Activated CD4-positive, alpha-beta T cell treated with anti-CD3 and anti-CD28 coated beads, Interleukin-2, amount 50 U/mL, for 24 hours (primary cell): ENCODE measurements at places on chromosomes 1 and 21.
A peak's percentile ranks its signal among the peaks of the same experiment; 100 is the strongest.

GRCh38 chr1:21522525-21523038 lies 13.4 kb downstream of the ALPL start:
- DNase-seq = no peak

DNA sequence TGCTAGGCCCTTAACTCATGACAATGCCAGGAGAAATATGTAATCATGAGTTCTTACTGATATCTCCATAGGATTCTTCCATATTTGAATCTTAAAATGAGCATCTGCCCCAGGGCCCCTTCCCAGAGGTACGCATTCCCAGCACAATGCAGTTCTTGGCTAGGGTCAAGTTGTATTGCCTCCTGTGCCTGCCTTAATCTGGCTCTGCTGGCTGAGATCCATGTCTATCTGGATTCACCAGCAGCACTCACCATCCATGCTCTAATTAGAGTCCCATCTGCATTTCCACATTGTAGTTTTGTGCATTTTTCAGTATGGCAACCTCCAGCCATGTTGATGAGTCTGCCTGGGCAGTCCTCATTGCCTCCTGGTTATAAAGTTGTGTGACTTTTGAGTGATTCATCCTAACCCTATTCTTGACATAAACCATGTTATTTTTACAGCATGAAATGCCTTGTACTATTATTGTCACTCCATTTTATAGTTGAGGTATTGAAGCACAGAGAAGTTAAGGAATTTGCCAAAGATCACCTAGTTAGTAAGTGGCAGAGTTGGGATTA lies 55.9 kb downstream of the CAMSAP2 start:
- DNase-seq = no peak

GRCh38 chr1:96520579-96520947 lies 201.0 kb upstream of the PTBP2 start:
- no peak for DNase-seq

GRCh38 chr1:237730826-237731350 lies 159.8 kb downstream of the ZP4 start:
- no peak for DNase-seq

GRCh38 chr1:78088486-78088885 lies 42.7 kb downstream of the GIPC2 start:
- DNase-seq = no peak

DNA sequence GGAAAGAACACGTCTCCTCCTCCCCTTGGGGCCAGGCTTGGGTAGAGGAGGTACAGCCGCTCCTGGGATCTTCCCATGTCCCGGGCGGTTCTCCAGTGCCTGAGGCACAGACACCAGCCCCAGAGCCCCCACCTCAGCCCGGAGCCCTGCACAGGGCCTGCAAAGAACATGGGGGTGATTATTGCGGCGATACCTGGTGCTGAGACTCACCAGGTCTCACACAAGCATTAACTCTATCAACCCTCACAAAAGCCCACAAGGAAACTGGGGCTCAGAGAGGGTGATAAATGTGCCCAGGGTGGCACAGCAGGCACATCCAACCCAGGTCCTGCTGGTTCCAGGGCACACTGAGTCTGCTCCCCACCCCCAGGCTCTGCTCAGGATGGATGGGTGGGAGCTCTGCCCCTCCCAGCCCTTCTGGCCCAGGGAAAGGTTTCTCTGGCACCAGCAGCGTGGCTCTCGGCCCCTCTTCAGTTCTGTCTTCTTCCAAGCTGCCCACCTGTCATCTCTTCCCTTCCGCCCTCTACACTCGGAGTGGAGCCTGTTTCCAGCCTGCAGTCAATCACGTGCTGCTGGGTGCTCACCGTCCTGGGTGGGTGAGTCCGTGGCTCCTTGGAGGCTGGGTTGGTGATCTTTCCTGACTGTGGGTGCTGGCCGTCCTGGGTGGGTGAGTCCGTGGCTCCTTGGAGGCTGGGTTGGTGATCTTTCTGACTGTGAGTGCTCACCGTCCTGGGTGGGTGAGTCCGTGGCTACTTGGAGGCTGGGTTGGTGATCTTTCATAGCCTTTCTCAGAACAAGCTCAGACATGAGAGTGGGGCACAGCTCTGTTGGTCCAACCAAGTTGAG lies 53.6 kb upstream of the AJAP1 start:
- DNase-seq = no peak

DNA sequence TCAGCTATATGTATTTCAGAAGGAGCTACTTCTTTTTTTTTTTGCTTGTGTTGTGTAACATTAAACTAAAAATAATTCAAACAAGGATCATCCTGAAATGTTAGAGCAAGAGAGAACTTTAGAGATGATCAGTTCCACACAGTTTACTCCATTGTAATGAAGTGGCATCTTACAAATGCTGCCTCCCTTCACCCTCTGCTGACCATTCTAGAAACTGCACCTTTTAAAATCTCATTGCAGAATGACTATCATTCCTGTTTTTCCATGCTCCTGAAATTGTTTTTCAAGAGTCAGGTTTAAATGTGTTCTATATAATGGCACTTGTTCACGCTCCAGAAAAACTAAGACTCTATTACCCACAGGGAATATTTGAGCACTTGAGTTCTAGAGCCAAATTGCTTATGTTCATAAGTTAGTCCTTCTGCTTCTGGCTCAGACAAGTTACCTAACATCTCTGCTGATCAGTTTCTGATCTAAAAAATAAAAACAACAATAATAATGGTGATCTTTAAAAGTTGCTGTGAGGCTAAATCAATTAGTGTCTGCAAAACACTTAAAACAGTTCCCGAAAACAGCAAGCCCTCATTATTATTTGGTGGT lies 21.5 kb upstream of the SLC44A5 start:
- DNase-seq = no peak

DNA sequence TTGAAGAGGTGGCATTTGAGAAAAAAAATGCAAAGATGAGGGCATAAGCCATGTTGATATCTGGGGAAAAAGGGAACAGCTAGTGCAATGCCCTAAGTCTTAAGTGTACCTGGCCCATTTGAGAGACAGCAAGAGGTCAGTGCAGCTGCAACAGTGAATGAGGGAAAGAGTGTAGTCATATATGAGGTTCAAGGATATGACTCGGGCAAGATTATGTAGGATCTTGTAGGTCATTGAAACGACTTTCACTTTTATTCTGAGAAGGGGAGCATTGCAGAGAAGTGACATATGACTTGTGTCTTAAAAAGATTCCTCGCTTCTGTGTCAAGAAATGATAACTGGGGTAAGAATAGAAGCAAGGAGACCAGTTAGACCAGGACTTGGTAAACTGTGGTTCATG lies 31.0 kb downstream of the NTMT2 start:
- DNase-seq = no peak

- no peak for DNase-seq
Measured at GRCh38 chr1:106366627-106367319, 689.7 kb upstream of the PRMT6 start.

DNA sequence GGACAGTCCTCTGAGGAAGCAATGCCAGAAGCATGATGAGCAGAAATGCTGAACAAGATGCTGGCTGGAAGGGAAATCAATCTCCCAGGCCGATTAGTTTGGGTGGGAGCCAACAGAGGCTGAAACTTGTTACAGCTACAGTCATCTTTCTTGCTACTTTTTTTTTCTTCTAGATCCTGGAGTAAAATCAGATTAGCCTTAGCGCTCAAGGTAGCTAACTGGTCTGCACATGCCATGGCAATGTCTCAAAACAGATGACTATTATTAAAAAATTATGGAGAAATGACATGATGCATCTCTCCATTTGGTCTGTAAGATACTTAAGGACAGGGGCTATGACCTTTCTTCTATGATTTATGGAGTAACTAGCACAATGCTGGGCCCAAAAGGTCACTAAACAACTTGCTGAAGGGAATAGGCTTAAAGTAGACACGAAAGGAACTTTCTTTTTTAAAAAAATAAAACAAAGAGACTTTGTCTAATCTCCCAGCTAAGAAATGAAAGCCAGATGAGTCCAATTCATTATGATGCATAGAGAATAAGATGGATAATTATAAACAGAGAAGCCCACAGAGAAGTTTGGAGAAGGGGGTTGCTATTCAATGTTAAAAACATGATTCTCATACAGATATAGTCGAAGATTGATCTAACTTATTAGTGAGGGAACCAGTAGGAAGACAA lies 42.5 kb downstream of the UTP25 start:
- no peak for DNase-seq

GRCh38 chr1:197774466-197775281 lies 606 bp downstream of the DENND1B start:
- peak; percentile 26 for DNase-seq

- DNase-seq = no peak
Measured at GRCh38 chr1:211735208-211736170, 60.1 kb upstream of the NEK2 start.

DNA sequence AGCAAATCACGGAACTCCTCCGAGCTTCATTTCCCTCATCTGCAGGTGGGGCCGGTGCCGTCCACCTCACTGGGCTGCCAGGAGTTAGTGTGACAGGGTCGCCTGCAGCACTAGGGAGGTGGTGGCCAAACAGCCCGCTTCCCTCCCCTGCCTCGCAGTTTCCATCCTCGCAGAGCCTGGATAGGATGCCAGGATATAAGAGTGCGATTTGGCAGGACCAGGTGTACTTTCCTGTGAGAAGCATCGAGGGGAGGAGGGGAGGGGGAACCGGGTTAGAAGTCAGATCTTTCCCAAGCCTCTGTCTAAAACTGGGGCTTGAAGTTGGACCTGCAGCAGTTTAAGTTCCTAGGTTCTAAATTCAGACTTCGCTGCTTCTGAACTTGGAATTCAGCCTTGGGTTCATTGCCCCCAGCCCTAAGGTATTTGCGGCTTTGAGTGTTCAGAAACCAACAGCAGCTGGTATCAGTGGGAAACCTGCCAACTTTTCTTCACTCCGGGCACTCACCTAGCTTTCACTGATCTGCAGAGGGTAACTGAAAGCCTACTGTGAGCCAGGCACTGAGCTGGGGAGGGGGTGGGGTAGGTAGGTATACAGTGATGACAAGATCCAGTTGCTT lies 1.7 kb upstream of the JUN start:
- peak; percentile 9 for DNase-seq

DNA sequence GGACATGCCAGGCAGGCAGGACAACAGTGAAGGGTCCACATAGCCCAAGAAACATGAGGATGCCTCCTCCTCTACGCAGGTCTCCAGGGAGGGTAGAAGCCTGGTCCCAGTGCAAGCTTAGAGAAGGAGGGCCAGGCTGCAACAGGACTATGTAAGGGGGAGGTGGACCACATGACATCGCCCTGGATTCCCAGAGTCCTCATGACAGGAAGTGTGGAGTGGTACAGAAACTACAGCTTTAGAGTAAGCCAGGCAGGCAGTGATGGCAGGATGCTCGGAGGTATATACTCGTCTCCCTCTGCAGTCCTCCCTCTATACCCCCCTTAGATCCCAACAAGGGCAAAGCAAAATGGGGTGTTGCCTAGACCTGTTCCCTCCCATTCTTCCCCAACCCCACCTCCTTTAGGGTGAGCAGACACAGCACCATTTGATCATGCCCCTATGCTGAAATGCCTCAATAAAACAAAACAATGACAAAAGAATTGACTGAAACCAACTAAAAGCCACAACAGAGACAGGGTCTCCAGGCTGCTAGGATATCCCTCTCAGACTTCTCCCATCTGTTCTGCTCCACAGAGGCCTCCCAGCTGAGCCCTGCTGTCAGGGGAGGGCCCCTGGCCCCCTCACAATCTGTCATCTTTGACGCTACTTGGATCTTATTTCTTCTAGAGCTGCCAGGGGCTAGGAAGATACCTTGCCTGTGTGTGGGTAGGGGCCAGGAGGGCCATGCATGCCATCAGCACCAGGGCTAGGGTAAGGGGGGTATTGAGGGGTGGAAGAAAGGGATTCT lies 13.1 kb downstream of the FAM78B start:
- DNase-seq = no peak

- DNase-seq = no peak
Measured at GRCh38 chr1:59276439-59276851, 20.4 kb upstream of the FGGY start.

DNA sequence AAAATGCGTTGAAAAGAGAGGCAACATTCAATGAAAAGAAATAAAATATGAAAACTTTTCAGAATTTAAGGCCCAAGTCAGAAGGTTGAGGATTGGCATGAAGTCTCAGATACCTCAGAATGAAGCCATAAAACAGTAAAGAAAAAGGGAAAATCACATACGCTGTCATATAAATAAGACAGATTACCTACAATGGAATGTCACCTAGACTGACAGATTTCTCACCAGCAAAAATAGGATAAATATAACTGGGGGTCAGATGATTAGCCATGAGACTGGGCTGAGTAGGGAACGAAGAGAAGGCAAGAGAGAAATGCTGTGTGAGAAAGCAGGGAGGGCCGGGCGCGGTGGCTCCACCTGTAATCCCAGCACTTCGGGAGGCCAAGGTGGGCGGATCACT lies 51.6 kb upstream of the DESI2 start:
- DNase-seq = no peak

DNA sequence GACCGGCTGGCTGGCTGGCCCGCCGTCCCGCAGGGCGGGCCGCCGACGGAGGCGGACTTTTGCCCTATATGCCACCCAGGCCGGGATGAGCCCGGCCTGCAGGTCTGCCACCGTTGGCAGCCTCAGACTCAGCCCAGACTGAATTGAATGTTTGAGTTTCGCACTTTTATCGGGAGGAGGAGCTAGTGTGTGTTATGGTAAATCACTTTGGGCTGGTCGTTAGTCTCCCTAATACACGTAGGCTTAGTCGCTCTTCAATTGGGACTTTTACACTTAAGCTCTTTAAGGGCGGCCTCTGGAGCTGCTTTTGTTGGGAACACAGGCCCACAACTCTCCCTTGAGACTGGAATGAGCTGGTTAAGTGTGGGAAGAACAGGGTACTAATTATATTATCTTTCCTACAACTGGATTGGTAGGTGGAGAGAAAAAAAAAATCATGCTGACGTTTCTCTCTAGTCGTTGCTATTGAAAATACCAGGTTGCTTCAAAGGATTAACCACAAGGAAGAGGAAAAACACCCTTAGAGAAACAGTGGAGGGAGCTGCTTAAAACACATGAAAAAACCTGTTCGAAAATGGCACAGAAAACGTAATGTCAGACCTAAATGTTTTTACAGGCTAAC lies 1.4 kb upstream of the IRF2BP2 start:
- no peak for DNase-seq

- DNase-seq = no peak
Measured at GRCh38 chr1:2103266-2103900, 53.2 kb downstream of the PRKCZ start.

GRCh38 chr21:16137106-16137505 lies 407.3 kb downstream of the USP25 start:
- no peak for DNase-seq
